ENCODE measurements at places on chromosomes 1 and 21. TPM values are rescaled to one million over a fixed set of nuclear protein-coding genes. Genes with fewer than 3 reads are reported as not detected.

- DNase-seq: no peak
These were observed 20.6 kb downstream of the IFI16 start for GRCh38 chr1:159030311-159030710.

DNA sequence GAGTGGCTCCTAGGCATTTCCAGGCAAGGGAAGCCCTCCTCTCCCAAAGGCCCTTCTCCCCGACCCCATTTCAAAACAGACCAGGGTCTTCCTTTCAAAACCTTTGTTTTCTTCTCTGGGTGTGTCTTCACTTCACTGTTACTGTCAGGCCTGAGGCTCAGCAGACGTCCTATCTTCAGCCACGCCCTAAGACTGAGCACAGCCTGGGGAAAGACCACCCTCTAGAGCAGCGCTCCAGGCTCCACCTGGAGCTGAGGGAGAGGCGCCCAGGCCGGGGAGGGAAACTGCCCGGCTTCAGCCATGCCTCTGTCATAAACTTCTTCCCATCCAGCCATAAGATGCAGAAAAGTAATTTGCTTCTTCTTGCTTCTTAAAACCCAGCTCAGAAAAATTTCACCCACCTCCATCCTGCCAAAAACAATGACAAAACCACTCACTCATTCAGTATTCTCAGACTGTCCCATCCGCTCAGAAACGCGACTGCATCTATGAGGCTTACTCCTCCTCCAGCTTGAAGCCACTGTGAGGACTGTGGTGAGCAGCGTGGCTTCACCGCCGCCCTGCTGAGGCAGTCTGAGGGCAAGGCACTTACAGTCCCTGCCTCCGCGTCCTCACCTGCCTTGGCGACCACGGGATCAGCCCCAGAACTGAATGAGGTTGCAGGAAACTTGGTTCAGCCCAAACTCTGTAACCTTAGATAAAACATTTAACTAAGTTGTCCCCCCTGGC is 36.1 kb downstream of the VN1R5 start:
- DNase-seq: no peak

DNASE2B gene
- not detected for total RNA-seq

DNA sequence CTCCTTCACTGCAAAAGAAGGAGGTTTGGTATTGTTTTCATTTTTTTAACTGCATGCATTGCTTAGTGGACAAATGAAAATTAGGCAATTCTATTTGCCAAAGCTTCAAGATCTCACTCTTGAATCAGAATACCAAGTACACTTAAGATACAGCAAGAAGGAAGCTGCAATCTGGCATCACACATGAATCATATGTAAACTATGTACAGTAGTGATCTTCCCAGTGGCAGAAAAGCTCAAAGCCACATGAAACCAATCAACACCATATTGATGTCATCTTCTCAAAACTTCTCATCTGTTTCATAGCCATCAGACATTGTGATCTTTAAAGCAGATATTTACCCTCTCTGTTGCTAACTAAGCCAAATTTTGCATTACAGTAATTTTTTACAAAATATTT is 550.1 kb downstream of the LTN1 start:
- DNase-seq: peak; percentile 81

DNA sequence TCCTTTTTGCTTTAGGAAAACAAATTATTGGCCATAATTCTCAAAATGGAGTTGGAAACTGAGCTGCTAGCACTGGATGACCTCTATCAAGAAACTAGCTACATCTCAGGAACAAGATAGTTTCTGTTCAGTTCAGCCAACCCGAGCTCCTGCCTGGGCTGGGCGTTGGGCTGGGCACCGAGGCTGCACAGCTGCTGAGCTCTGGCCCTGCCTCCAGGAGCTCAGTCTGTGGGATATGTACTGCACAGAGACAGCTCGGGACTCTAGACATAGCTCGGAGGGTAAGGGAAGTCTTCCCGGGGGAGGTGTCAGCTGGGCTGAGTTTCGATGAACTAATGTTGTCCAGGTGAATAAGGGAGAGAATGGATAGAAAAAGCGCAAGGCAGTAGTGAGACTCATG is 24.5 kb upstream of the SLC1A7 start:
- peak; percentile 39 for DNase-seq

- DNase-seq: no peak
These were observed 103.0 kb downstream of the DISC1 start for GRCh38 chr1:231729544-231729943.

NME7 gene
- 28.3 TPM for total RNA-seq

- DNase-seq: no peak
These were observed 739 bp downstream of the SMG5 start for GRCh38 chr1:156281693-156282478.

GRCh38 chr1:52072291-52072690 is 16.2 kb downstream of the BTF3L4 start:
- DNase-seq: no peak

FCN3 gene
- not detected for total RNA-seq

DNA sequence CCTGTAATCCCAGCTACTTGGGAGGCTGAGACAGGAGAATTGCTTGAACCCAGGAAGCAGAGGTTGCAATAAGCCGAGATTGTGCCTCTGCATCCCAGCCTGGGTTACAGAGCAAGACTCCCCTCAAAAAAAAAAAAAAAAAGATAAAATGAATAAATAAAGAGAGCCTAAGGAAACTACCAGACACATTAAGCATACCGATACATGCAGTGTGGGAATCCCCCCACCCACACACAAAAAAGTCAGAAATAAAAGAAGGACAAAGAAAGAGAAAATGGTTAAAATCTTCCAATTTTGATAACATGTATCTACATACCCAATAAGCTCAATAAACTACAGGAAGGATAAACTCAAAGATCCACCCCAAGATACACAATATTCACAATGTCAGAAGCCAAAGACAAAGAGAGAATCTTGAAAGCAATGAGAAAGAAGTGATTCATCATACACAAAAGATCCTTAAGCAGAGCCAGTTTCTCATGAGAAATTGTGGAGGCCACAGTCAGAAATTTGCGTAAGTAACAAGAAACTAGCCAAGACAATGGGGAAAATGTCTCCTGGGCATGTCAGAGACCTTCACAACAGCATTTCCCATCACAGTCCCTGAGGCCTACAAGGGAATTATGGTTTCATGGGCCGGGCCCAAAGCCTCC is 1197.0 kb downstream of the AMY1C start:
- DNase-seq: no peak

UBE4B gene
- total RNA-seq: 42.8 TPM

GJA9 gene
- total RNA-seq: not detected

- DNase-seq: peak; percentile 78
These were observed 8.6 kb downstream of the E2F2 start for GRCh38 chr1:23522244-23522982.

- no peak for DNase-seq
These were observed 42.8 kb downstream of the DPH5 start for GRCh38 chr1:100982793-100983192.

ZNF678 gene
- total RNA-seq: 4.2 TPM

DIRAS3 gene
- 2.3 TPM for total RNA-seq

TRABD2B gene
- total RNA-seq: not detected

GJC2 gene
- total RNA-seq: 3.9 TPM

GRCh38 chr1:152167835-152168534 is 9.0 kb upstream of the RPTN start:
- peak; percentile 81 for DNase-seq

DNA sequence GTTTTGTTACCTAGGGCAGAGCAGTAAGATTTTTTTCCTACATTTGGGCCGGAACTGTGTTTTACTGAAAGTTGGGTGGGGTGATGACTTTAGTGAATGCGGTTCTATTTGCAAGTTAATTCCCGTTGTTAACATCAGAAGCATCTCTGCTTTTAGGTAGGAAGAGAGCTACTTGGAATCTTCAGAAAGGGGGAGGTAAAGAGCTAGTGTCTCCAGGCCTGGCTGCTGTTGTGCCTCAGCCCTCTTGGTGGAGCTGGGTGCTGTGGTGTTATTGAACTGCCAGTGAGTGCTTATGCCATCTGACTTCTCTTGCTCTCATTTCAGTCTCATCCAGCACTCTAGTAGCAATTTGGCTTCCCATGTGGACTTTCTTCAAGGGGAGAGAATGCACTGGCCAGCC is 3.4 kb downstream of the KDM4A start:
- DNase-seq: peak; percentile 25

DNA sequence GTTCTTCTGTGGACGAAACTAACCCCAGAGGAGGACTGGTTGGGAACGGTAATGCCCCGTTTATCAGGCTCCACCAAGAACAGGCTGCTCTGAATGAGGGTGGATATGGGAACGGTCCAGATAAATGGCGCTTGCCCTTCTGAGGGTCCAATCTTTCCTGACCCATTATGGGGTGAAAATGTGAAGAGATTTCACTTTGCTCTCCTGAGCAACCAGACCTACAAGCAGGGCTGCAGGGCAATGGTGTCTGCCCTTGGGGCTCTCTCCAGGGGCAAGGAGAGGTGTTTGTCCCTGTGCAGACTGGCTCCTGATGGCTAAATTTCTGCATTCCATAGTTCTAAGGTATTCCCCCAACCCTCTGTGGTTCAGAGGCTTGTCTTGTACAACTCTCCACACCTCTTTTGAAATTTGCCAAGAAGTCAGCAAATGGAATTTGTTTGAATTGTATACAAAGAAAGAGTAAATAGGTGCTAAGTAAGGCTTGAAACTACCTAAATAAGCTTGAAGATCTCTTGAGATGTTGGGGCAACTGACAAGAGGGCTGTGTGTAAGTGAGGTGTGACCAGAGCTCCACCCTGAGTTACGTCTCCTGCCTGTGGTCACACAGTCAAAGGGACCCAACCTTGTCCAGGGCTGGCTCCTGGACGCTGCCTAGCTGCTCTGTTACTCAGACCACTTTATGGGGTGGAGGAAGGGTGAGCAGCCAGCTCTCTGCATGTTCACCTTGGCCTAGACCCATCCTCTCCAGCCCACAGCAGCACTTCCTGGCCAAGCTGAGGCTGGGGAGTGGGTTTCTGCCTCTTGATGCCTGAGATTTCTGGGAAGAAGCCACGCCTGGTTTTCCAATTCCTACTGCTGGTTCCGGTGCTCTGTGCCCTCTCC is 24.8 kb downstream of the SLC2A1 start:
- no peak for DNase-seq

GRCh38 chr1:201594575-201595245 is 55.8 kb downstream of the NAV1 start:
- DNase-seq: peak; percentile 57
